Posterior cingulate gyrus (tissue), 11 donors: ENCODE measurements at places on chromosomes 2 and 18.

DNA sequence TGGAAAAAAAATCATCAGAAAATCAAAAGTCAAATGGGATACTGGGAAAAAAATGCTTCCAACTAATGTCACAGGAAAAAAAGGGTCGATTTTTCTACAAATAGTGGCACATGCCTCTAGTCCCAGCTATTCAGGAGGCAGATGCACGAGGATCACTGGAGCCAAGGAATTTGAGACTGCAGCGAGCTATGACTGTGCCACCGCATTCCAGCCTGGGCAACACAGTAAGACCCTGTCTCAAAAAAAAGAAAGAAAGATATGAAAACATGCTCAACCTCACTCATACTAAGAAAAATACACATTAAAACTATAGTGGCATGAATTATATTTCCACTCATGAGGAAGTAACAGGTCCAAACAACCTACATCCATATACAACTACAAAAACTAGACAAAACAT, 17.9 kb downstream of the MEMO1 start:
- no peak for DNase-seq

- DNase-seq, result no peak
Observed at GRCh38 chr2:67526283-67526682, 129.2 kb downstream of the ETAA1 start.

GRCh38 chr2:44120428-44120827, 48.2 kb upstream of the PPM1B start:
- no peak for DNase-seq

- DNase-seq, result no peak
Observed at GRCh38 chr2:23198316-23199114, 186.5 kb upstream of the KLHL29 start.

GRCh38 chr2:97765933-97766332, 52.6 kb downstream of the ZAP70 start:
- DNase-seq, result no peak

GRCh38 chr2:187397886-187398285, 50.2 kb downstream of the CALCRL start:
- no peak for DNase-seq

DNA sequence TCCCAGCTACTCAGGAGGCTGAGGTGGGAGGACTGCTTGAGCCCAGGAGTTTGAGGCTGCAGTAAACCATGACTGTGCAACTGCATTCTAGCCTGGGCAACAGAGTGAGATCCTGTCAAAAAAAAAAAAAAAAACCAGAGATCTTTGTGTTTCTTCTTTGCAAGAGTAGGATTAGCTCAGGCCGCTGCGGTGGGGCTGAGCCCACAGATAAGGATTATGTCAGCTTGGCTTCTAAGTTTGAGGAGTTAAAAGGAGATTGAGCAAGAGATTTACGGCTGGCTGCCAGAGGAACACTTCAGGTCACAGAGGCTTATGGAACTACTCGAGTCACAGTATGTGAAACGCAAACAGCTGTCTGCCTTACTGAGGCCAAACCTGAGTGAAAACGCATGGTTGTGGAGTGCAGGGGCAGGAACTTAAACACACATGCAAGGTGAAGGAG, 146.7 kb upstream of the L3MBTL4 start:
- no peak for DNase-seq

DNA sequence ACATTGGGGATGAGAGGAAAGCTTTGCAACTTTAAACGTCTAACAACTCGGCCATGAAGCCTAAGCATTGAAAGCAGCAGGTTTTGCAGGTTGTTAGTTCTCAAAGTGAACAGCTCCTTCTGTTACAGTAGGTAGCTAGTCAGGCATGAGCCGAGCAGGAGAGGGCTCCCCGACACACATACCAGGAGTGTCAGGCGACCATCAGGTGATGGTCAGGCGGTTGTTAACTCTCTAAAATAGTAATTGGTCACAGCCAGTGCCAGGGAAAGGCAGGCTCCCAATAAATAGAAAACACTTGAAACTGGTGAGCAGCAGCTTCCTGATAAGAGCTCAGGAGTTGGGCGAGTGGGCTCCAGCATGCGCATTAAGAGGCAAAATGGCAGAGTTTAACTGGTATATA, 53.5 kb upstream of the DAPL1 start:
- DNase-seq, result no peak

GRCh38 chr2:216829533-216829932, 30.3 kb downstream of the TNP1 start:
- DNase-seq, result no peak

GRCh38 chr2:85024372-85025047, 53.5 kb downstream of the KCMF1 start:
- DNase-seq, result no peak

GRCh38 chr2:174623690-174624089, 26.1 kb upstream of the WIPF1 start:
- DNase-seq, result no peak

GRCh38 chr2:158495175-158495574, 38.4 kb downstream of the PKP4 start:
- DNase-seq, result no peak

GRCh38 chr2:55268288-55268906, 634 bp downstream of the MTIF2 start:
- no peak for DNase-seq

GRCh38 chr18:9449600-9450414, 25.5 kb upstream of the RALBP1 start:
- no peak for DNase-seq

DNA sequence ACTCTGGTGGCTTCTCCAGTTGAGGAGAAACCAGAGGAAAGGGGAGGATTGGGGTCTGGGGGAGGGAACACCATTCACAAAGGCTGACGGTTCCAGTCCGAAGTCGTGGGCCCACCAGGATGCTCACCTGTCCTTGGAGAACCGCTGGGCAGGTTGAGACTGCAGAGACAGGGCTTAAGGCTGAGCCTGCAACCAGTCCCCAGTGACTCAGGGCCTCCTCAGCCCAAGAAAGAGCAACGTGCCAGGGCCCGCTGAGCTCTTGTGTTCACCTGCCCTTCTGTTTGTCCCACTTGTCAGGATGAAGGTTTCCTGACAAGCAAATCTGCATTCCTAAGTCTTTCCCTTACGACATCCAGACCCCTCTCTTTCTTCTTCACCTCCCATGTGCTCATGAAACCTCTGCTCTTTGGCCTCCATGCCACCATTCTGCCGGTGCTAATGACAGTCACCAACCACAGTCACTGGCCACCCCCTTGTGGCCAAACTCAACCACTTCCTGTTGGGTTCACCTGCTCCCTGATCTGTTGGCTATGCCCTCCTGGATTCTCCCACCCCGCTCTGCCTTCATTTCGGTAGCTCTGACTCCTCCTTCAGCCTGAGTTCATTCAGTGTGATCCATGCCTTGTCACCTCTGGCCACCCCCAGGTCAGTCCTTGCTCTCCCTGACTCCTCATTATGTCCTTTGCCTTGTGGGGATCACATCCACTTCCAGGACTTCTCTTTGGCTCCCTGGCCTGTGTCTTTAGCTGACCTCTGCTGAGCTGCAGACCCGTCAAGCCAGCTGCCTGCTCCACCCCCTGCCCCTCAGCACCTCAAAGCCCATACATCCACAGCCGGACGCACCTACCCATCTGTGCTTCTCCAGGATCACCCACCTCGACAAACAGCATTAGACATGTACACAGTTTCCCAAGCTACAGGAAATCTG, 17.6 kb downstream of the EMX1 start:
- peak; percentile 58 for DNase-seq

DNA sequence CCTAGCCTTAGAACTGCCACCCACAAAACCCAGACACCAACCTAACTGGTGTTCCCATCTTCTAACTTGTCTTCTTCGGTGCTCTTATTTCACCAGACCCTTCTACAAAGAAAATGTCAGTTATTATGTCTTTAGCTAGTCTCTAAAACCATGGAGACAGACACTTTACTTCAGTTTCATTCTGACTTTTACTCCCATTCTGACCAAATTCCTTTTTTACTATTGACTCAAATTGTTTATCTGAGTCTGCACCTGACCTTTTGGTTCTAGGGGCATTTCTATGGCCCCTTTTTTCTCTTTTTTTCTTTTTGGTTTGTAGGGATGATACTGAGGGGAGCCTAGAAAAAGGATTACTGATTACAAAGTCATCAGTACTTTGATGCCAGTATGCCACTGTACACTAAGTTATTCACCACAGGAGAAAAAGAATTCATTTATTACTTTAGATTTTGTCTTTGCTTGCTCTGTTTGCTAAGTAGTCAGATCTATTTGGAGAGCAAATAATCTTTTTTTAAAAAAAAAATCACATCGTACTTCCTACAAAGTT, 6.8 kb upstream of the SLC1A4 start:
- DNase-seq, result no peak

- no peak for DNase-seq
Observed at GRCh38 chr2:38617301-38617700, 14.6 kb upstream of the HNRNPLL start.

- DNase-seq, result peak; percentile 70
Observed at GRCh38 chr18:5546660-5547059, 2.9 kb upstream of the EPB41L3 start.

DNA sequence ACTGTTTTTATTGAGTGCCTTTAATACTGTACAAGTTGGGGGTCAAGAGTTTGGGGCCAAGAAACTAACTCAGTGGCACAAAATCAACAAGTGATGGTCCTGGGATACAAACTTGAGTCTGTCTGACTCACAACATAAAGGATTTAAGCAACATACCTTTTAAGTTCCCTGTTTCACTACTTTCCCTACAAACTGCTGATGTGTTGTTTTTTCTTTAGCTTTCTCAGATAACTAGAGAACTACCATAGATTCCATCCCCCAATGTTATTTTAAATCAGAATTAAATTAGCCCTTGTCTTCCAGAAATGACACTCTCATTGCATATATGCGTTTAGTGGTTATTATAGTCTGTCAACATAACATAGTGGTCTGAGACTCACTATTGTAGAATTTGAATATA, 58.1 kb upstream of the TTC21B start:
- DNase-seq, result no peak

GRCh38 chr2:83109284-83109683, 1349.8 kb downstream of the SUCLG1 start:
- DNase-seq, result no peak

GRCh38 chr2:203240491-203240890, 1.7 kb downstream of the CYP20A1 start:
- DNase-seq, result no peak

GRCh38 chr2:217943446-217944321, 59.1 kb downstream of the TNS1 start:
- DNase-seq, result peak; percentile 79

DNA sequence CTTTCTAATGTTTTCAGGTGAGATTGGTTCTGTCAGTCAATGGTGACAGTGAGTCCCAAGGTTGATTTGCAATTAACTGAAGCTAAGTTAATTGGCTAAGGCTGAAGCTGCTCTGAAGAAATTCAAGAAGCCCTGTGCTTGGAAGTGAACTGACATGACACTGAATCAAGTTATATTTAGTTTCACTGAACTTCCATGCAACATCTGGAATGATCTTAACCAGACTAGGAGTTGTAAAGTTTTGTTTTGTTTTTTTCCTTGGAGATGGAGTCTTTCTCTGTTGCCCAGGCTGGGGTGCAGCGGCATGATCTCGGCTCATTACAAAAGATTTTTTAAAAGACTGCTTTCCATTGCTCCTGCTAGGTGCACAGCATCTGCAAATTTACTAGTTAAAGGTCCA, 11.4 kb downstream of the SERPINB5 start:
- DNase-seq, result no peak

GRCh38 chr2:100756704-100757103, 63.2 kb upstream of the NPAS2 start:
- DNase-seq, result no peak

- DNase-seq, result no peak
Observed at GRCh38 chr2:215084080-215084479, 54.3 kb downstream of the ABCA12 start.
